ENCODE measurements at places on chromosomes 16 and 17.

DNA sequence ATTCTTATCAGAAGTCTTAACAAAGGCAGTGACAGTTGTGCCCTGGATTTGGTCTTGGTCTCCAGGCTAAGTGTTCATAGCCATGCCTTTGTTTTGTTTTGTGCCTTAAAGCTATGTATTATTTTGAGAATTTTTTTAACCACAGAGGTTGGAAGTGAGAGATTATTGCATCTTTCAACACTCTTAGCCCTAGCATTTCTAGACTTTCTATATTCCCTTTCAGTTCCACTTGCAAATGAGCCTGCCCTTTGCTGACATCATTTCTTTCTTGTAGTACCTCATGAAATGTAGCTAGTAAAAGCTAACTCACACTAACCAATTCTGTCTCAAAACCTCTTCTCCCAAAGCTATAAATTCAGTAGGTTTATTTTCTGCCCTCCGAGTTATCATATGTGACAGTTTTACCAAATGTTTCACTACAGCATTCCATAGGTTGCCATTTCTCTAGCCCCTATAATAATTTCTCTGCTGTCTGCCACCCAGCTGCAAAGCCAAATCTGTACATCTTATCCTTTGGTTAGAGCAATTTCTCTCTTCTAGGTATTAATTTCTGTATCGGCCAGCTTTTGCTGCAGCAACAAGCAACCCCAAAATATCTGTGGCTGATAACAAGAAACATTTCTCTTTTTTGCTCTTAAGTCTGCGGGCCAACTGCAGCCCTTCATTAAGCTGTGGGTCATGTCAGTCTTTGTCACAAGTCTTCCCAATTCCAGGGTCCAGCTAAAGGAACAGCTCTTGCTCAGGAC, 14.2 kb upstream of the CCL1 start:
- no peak for DNase-seq

- no peak for DNase-seq
Observed at GRCh38 chr17:44187131-44187899, 543 bp downstream of the TMUB2 start.

DNA sequence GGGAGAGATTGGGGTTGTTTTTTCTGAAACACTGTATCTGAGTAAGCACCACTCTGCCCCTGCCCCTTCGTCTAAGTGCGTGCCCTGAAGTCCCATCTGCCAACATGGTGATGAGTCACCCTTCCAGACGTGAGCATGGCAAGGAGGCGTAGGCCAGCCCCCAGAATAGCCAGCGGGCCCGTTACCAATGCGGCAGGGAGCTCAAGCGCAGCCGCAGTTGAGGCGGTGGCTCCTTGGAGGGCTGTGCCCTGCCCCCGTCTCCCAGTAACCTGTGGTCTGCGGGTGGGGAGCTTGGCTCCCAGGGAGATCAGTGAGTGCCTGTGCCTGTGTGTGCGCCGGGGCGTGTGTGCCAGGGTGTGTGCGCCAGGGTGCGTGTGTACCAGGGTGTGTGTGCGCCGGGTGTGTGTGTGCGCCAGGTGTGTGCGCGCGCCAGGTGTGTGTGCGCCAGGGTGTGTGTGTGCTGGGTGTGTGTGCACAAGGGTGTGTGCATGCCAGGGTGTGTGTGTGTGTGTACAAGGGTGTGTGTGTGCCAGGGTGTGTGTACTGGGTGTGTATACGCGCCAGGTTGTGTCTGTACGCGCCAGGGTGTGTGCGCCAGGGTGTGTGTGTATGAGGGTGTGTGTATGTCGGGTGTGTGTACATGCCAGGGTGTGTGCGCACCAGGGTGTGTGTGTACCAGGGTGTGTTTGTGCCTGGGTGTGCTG, 98.6 kb upstream of the CHMP6 start:
- no peak for DNase-seq

DNA sequence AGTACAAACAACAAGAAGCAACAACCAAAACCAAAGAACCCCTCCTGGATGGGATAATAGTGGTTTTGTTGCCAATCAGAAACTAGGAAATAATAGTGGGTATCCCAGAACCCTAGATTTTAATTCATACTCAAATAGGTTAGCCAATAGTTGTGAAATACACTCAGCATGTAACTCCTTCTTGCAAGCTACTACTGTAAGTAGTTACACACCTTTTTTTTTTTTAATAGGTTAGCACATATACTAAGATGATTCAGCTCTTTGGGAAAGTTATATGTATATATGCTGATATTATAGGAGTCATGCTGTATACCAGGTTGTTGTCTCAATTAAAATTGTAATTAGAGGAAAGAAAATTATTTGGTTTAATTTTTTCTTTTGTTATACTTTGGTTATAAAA, 92.5 kb upstream of the HAS3 start:
- DNase-seq = no peak

DNA sequence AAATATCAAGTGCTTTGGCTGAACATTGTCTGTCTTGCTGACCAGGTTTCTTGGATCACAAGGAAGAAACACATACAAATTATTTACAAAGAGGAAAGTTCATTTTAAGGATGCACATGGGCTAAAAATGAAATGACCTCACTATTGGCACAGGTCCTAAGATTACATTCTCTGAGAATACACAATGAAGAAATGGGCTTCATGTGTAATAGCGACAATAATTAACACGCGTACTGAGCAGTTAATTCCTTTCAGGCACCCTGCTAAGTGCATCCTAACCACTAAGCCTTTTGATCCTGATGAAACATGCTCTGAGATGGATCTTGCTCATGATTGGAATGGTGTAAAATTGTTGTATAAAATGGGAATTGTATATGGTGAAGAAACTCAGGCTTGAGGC, 429.0 kb downstream of the HS3ST4 start:
- no peak for DNase-seq

GRCh38 chr17:41551365-41551764, 20.5 kb downstream of the KRT9 start:
- no peak for DNase-seq

DNA sequence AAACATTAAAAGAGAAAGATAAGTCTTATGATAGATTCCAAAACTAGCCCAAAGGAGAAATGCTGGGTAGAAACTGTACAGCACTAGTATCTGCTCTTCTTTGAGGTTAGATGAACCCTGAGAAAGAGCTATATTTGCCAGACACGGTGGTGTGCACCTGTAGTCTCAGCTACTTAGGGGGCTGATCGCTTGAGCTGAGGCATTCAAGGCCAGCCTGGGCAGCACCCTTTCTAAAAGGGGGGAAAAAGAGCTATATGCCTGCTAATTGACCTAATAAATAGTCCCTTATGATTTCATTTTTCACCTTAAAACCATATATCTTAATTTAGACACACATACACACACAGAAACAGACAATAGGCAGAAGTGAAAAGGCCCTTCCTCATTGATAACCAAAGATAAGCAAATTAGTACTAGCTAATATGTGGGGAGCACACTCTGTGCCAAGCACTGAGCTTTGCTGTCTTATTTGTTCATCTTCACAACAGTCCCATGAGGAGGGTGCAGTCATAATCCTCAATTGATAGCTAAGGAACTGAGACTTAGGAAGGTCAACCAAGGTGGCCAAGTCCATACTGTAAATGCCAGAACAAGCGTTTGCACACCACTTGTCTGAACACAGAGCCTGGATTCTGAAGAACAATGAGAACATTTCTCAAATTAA, 56.6 kb upstream of the NLK start:
- DNase-seq = no peak

DNA sequence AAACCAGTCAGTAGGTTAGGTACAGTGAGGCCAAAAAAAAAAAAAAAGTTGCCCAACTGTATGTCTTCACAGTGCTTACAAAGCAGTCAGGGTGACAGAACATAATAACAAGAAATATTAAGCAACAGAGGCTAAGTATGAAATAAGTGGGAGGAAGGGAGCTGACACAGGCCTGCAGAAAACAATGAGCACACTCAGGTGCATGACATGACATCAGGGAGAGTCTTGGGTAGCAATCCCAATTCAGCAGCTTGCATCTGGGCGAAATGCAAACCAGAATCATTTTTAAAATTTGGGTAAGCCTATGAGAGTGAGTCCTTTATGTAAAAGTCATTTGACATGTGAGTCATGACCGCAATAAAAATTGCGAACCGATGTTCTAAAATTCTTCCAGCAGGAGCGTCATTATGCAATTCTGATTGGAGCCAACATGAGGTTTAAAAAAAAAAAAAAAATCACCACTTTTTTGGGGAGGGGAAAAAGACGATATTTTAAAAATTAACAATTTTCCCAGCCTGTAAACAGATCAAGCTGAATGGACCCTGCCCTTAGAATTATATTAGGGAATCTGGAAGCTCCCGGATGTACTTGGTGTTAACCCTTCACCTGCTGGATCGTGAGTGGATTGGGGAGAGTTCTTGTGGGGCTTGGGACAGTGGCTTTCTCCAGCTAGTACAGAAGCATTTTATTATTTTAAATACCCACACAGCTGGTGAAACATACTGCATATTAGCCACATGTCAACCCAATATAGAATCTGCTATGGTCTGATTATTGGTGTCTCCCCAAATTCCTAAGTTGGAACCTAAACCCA, 127.9 kb downstream of the NPIPB5 start:
- no peak for DNase-seq

DNA sequence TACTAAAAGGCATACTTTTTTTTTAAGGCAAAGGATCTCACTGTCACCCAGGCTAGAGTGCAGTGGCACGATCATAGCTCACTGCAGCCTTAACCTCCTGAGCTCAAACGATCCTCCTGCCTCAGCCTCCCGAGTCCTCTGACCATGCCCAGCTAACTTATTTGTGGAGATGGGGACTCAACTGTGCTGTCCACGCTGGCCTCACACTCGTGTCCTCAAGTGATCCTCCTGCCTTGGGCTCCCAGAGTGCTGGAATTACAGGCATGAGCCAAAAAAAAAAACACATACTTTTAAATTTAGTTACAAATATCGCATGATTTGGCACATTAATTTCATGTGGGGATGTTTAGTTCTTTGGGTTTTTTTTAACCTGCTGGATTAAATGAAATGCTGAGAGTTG, 207.7 kb upstream of the CHMP6 start:
- DNase-seq = no peak

GRCh38 chr17:42979511-42980273, at the start of gene PTGES3L:
TSS of gene PTGES3L (minus strand) at chr17:42980080. CDS start at chr17:42980053, 27 bp downstream.
- peak; percentile 35 for DNase-seq

DNA sequence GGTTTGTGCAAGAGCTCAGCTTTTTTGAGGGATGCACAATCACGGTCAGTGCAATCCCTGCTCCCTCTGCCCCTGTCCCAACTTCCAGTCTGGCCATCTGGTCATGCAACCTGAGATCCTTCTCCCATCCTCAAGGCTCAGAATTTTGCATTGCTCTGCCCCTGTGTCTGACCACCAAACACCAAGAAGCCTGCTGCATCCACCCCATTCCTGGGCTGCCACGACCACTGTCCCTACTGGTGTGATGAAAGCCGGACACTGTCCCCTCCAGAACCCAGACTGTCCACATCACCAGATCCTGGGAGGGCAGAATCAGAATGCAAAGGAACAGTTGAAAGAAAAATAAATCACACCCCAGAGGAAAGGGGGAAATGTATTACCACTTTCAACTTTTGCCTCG, 231.0 kb downstream of the C16orf78 start:
- DNase-seq = no peak

DNA sequence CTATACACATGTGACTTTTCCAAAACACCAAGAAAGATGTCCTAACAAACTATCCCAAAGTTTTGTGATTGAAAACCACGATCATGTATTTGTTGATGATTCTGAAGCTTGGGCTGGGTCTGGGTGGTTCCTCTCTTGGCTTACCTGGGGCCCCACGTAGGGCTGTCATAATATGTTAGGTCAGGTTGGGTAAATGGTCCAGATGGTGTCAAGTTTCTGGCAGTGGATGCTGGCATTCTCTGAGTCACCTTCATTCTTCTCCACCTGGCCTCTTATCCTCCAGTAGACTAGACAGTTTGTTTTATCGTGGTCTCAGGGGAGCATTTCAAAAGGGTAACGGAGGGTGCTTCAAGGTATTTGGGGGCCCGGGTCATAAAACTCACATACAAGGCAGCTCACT, 39.4 kb downstream of the SYCE1L start:
- DNase-seq = no peak
